SW480 (cell line): ENCODE measurements at places on chromosomes 7 and 10.

- DNase-seq: no peak
Observed at GRCh38 chr7:837001-837400, 4.7 kb downstream of the SUN1 start.

- no peak for DNase-seq
Observed at GRCh38 chr10:103510046-103510685, 16.7 kb downstream of the NEURL1 start.

DNA sequence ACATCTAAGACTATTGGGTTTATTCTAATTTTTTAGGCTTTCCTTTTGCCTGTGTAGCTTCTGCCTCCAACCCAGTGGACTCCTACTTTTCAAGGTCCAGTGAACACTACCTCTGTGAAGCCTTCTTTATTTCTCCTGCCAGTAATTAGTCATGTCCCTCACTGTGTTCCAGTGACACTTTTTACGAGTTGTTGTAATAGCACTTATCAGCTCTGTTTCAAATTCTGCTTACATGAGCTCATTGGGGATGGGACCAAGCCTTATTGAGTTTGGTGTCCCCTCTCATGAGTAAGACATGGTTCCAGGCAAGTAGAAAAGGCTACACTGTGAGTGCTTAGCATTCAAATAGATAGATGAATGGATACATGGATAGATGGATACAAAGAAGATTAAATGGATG, 184.6 kb downstream of the HIBADH start:
- no peak for DNase-seq

GRCh38 chr7:143435266-143435665, 8.0 kb upstream of the TAS2R60 start:
- DNase-seq: no peak

- no peak for DNase-seq
Observed at GRCh38 chr7:133783276-133783675, 343.9 kb upstream of the LRGUK start.

DNA sequence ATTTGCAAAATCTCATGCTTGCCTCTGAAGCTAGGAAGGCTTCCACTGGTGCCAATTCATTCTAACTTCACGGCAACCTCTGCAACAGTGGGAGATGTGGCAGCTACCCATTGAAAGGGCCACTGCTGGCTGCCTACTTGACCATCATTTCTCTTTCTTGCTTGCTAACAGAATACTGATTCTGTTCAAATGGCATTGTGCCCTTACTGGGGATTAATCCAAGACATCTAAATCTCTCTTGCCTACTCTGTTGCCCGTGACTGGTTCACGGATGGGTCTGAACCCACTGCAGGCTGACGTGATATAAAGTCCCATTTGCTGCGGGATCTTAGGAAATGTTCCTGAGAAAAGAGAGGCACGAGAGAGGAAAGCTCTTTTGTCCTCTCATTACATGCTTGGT, 51.3 kb upstream of the GSDME start:
- no peak for DNase-seq

- DNase-seq: no peak
Observed at GRCh38 chr7:43362652-43363034, 220.3 kb upstream of the STK17A start.

DNA sequence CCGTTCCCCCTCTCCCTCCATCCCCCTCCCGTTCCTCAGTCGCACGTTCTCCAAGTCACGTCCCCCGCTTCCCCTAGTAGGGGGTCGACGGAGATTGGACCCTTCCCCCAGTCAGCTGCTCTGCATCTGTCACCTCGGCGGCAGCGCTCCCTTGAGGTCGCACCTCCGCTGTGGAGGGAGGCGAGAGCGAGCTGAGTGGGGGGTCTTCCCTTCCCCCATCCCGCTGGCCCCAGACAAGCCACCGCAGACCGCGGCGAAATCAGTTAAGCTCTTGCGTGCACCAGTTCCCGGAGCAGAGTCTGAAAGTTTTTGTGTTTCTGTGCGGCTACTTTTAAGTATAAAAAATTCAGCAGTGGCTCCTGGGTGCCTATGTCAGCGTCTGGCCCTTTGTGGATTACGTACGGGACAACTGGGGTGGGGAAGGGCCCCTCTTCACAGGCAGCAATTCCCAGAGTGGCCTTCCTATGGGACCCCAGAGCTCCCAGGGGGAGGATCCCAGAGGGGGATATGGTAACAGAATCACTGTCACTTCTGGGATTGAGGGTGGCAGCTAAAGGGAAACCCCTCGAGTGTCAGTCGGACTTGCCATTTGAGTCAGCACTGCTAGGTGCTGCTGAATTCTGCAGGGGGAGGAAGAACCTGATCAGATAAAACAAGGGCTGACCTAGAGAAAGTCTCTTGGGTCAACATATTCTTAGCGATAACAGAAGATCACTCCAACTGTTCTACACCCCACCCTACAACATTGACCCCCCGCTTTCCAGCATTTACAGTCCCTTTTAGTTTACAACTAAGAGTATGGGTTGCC, 12.5 kb upstream of the DDIT4 start:
- DNase-seq: peak; percentile 60

- no peak for DNase-seq
Observed at GRCh38 chr10:30241422-30242110, 107.5 kb downstream of the MTPAP start.

DNA sequence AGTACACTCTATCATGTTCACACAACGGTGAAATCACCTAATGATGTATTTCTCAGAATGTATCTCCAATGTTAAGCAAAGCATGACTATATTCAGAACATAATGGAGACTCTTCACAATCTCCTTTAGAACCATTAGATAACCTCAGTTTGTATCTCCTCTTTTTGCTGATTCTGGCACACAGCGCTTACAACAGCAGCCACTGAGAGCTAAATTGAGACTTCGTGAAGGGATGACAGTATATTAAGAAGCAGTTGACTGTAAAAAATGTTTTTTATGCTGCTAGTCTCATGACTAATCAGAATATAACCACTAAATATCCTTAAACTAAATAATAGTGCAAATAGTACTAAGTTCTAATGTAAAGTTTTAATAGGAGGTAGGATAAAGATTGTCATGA, 46.9 kb downstream of the KMT2E start:
- DNase-seq: no peak

- peak; percentile 78 for DNase-seq
Observed at GRCh38 chr7:29442146-29442545, 121.5 kb upstream of the PRR15 start.

DNA sequence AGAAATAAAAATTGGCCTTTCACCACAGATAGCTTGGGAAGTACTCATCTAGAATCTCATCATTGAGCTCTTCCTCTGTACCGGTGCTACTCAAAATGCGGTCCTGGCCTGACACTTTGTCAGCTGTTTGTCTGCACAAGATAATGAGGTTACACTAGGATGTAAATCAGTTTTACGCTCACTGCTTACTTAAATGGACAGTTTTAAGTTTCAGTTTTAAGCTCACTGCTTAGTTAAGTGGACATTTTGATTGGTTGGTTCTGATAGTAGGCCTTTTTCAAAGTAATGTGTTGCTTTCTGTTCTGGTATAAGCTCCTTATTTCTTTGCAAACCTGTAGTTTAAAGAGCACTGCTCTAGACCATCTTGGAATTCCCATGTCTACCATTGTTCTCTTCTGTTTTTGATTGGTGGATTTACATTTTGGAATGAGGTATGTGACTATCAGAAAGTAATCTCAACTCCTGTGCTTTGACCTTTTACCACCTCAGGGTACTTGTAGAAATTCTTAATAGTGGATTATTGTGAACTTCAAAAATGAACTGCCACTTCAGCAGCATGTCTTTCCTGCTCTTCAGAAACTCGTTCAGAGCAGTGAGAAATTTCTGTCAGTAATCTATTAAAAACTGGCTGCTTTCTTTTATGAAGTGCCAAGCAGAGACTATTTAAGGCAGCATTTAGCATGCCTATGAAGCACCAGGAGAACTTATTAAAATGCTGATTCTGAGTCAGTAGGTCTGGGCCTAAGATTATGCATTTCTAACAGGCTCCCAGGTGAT, 55.0 kb downstream of the C1GALT1 start:
- DNase-seq: no peak

DNA sequence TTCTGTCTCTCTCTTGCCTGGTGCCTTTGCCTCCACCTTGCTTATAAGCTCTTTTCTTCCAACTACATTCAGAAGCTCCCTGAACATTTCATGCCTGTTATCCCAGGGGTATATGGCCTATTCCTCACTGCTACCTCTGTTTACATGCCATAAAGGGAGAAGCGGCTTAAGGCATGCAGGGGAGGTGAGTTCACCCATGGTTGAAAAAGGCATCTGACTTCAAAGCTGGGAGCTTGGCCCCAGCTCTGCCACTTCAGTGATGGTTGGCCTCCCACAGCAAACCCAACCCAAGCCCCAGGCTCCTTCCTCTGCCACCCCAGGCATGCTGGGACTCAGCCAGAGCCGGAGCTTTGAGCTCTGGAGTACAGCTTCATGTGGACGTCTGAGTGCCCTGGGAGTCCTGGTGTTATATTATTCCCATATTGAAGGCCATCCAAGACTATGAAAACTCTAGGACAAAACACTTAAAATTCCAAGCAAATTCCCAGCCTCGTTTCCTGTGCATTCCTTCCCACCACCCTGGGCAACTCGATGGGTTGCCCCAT, 468.6 kb upstream of the ZMIZ1 start:
- DNase-seq: no peak

DNA sequence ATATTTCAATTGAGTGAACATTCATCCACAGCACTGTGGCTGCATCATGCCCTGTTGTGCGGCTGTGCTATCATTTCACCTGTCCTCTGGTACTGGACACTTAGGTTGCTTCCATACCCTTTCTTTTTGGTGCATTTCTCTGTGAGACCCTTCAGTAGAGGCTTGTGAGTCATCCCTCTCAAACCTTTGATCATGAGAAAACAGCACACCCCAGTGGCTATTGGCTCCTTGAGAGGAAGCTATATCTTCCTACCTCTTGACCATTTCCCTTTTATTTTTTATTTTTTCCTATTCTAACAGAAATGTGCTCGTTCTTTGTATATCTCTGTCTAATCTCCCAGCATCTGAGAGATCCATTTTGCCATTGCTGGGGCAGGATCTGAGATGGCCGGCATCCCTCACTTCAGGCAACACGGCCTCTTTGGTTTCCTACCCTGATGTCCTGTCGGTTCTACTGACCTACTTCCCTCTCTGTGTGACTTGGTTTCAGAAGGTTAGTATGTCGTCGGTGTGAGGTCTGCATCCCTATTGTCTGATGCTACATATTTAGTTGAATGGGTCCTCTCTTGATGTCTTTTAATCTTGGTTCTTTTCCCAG, 23.8 kb upstream of the PIK3AP1 start:
- no peak for DNase-seq

- no peak for DNase-seq
Observed at GRCh38 chr7:121537031-121537430, 140.9 kb upstream of the FAM3C start.

DNA sequence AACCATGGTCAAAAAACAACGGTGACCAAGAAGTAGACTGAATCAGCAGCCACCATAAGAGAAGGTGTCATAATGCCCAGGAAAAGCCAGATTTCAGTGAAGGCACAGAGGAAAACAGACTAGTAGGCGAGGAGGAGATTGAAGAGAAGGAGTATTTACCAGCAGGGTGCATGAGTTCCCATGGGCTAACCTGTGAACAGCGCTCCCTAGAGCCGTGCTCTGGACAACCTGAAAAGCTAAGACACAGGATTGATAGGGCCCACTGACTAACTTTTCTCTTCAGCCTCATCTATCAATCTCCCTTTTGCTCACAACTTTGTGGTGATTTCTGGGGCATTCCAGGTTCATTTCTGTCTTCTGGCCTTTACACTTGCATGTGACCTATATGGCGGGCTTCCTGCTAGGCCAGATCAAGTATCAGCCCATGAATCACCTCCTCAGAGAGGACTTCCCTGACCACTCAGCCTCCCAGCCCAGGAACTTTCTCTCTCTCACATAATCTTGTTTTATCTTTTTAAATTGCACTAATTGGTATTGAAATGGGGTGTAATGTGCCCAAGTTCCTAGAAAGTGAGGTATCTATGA, 12.8 kb downstream of the ANKRD22 start:
- no peak for DNase-seq

GRCh38 chr7:111400088-111400487, 162.2 kb downstream of the IMMP2L start:
- DNase-seq: no peak
